ENCODE measurements at places on chromosomes 2 and 18.

GRCh38 chr2:232898592-232899543, 28.8 kb downstream of the SNORC start:
- no peak for DNase-seq

GRCh38 chr18:31490387-31490786, 7.6 kb upstream of the DSG2 start:
- no peak for DNase-seq

DNA sequence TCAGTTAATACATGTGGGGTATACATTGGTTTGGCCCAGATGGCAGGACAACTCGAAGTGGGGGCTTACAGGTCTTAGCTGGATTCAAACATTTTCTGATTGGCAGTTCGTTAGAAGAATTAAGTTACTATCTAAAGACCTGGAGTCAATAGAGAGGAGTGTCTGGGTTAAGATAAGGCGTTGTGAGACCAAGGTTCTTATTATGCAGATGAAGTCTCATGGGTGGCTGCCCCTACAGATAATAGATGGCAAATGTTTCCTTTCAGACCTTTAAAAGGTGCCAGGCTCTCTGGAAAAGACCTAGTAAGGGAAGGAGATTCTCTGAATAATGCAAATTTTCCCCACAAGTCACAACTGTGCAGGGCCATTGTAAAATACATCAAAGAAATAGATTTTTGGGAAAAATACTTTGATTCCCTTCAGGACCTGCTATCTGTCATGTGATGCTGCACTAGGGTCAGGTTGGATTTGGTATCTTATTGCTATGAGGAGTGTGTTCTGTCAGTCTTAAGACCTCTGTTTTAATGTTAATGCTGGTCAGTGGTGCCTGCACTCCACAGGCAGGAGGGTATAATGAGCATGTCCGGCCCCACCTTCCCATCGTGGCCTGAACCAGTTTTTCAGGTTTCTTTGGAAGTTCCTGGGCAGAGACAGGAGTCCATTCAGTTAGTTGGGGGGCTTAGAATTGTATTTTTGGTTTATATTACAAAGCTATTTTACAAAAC, 14.3 kb upstream of the MC5R start:
- DNase-seq = no peak

GRCh38 chr2:69634196-69634821, 9.2 kb downstream of the AAK1 start:
- no peak for DNase-seq

GRCh38 chr2:239758279-239758877, 266.8 kb downstream of the NDUFA10 start:
- peak; percentile 57 for DNase-seq

- no peak for DNase-seq
Measured at GRCh38 chr2:99171377-99172140, 9.3 kb downstream of the MITD1 start.

GRCh38 chr2:18548621-18549020, 11.8 kb downstream of the RDH14 start:
- DNase-seq = no peak

DNA sequence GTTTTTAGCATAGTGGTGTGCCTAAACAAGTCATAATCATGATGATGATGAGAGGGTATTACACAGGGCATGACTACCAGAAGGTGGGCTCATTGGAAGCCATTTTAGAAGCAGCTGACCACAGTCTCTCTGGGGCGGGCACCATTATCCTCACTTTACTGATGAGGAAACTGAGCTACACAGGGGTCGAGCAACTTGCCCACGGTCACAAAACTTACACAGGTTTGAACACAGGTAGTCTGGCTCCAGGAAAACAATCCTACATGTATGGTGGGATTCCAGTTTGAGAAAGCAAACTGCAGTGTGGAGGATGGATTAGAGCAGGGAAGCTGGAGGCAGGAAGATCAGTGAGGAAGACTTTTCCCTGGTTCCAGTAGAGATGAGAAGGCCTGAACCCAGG, 6.2 kb downstream of the RHOB start:
- DNase-seq = no peak

DNA sequence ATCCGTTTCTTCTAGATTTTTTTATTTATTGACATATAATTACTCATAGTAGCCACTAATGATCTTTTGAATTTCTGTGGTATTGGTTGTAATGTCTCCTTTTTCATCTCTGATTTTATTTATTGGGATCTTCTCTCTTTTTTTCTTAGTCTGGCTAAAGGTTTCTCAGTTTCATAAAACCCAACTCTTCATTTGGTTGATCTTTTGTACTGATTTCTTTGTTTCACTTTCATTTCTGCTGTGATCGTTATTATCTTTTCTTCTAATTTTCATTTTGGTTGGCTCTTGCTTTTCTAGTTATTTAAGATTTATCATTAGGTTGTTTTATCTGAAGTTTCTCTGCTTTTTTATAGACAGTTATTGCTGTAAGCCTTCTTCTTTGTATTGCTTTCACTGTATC, 463.6 kb upstream of the CRIM1 start:
- DNase-seq = no peak

- no peak for DNase-seq
Measured at GRCh38 chr2:70639841-70640436, 86.3 kb upstream of the TGFA start.

DNA sequence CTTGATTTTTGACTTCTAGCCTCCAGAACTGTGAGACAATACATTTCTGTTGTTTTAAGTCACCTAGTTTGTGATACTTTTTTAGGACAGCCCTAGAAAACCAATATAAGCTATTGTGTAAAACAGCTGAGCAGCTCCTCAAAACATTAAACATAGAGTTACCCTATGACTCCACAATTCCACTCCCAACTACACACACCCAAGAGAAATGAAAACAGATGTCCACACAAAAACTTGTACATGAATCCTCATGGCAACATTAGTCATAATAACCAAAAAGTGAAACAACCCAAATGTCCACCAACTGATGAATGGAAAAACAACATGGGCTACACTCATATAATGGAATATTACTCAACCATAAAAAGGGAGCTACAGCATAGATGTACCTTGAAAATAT, 32.6 kb downstream of the TNS1 start:
- no peak for DNase-seq

DNA sequence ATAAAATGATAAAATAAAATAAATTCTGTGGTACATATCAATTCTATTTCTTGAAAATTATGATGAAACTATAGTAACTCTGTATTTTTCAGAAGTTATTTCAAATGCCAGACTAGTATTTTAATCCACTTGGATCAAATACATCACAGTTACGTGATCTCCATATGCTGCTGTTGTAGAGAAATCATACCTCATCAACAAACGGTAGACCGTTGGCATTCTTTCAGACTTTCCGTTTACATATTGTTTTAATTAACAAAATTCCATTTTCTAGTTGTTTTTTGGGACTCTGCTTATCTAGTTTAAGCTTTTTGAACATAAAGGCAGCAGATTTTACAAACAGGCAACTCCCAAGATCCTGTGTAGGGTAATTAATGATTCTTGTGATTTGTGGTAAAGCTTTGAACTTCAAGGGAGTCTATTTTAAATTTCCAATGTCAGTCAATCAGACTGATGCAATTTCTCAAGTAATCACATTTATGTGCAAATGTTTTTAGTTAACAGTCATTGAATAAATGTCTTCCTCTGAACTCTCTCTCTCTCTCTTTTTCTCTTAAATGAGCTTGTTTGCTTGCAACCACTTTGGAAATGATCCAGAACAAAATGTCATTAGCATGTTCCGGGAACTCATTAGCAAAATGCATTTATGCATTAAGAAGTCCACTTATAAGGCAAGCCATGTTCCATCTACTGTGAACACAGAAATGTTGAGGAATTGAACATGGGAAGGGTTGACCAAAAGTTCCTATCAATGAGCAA, 31.8 kb downstream of the NYAP2 start:
- no peak for DNase-seq

DNA sequence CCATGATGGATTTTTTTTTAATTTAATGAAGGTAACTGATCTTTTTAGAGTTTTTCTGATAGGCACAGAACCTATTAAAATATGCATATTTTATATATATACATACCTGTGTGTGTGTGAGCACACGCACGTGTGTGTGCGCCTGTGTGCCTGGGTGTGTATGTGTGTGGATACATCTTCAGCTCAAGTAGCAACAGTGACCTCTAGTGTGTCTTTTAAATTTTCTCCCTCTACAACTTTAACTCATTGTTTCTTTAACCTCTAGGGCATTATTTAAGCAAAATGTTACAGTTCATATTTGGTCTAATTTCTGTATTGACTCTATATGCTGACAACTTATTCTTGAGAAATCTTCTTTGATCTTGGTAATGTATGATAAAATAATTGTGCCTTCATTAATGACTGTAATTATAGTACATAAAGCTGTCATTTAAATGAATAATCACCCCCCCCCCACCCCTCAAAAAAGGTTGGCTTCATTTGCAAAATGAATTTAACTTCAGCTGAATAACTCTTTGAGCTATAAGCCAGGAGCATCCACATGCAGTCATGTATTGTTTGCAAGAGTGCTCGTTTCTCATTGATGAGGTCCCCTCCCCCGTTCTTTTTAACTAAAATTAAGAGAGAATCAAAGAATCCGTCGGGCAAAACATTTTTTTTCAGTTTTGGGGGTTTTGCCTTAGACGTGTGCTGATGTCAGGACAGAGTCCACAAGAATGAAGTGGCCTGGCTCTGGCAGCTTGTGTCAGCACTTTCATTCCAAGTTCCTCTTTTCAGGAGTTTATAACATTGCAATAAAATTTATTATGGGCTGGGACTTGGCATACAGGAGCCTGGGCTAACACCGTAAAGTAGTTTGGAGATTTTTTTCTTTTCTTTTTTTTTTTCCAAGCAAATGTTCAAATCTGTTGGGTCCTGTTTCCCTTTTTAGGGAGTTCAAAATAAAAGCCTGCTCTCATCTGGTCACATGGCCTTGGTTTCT, 80.0 kb downstream of the ETAA1 start:
- peak; percentile 42 for DNase-seq

- DNase-seq = no peak
Measured at GRCh38 chr2:126877041-126877440, 21.6 kb upstream of the TEX51 start.

GRCh38 chr2:23005469-23005868, 379.5 kb upstream of the KLHL29 start:
- no peak for DNase-seq

GRCh38 chr18:63882333-63883141, 5.0 kb upstream of the SERPINB2 start:
- DNase-seq = no peak

DNA sequence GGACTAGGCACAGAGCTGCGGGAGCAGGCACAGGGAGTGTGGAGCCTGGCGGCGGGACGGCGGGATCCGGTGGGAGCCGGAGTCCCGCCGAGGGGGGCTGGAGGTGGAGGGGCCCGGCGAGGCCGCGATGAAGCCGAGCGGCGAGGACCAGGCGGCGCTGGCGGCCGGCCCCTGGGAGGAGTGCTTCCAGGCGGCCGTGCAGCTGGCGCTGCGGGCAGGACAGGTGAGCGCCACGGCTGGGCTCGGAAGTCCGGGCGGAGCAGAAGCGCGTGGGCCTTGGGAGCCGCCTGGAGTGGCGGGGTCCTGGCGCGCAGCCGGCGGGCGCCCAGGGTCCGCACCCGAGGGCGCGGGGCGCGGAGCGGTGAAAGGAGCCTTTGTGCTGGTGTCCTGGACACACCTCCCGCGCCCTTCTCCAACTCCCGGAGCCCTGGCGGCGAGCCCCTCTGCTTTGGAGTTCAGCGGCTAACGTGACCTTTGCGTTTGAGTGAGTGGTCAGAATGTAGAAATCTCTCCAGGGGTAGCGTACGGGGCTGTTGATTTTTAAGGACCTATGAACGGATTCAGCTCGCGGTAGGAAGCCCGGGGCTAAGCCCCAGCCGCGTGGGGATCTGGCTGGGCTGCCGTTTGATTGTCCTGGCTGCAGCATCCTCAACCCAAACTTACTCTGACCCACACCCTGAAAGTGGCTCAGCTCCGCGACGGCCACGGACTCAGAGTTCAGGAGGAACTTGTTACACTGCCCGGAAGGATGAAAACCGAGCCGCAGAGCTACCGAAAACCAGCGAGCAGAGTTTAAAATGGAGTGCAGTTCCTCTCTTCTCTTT, 448 bp downstream of the IMPA2 start:
- DNase-seq = peak; percentile 74

GRCh38 chr2:30382995-30383394, 64.1 kb upstream of the LCLAT1 start:
- DNase-seq = no peak

GRCh38 chr2:675460-675859, 1.7 kb downstream of the TMEM18 start:
- no peak for DNase-seq

GRCh38 chr2:138298900-138299299, 202.7 kb upstream of the SPOPL start:
- DNase-seq = no peak

DNA sequence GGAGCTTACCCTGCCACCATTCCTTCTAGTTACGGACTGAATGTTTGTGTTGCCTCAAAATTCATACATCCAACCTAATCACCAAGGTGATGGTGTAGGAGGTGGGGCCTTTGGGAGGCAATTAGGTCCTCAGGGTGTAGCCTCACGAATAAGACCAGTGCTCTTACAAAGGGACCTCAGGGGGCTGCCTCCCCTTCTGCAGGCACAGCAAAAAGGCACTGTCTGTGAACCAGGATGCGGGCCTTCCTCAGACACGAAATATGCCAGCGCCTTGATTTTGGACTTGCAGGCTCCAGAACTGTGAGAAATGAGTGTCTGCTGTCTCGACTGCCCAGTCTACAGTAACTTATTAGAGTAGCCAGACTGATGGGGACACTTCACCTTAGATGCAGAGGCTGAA, 150.4 kb upstream of the HDAC4 start:
- no peak for DNase-seq

DNA sequence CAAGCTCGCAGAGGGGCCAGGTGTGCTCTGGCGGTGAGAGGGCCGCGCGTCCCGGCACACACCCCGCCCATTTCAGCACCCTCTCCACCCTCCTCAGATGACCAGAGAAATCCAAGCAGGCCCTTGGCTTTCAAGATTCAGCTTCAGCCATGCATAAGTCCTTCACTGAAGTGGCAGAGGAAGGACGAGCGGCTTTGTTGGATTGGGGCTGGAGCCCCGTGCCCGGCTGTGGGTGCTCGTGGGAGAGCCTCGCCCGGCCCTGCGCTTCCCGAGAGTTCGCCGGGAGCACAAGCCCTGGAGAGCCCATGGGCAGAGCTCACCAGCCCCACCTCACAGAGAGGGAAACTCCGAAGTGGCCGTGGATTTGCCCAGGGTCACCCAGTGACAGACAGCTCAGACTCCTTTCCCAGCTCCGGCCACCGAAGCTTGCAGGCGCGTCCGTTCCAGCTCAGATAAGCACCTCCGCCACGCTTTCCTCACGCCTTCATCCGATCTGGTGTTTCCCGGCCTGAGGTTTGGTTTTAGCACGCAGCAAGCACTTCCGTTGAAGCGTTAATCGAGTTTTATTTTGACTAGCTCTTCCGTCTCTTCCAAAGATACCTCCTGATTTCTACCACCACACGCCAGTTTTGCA, 45.6 kb upstream of the MTCL1 start:
- DNase-seq = no peak

GRCh38 chr2:164903951-164904350, 51.4 kb downstream of the SLC38A11 start:
- DNase-seq = no peak

- no peak for DNase-seq
Measured at GRCh38 chr2:160812830-160813505, 319.4 kb upstream of the RBMS1 start.

- DNase-seq = no peak
Measured at GRCh38 chr18:34121200-34121721, 103.5 kb downstream of the NOL4 start.
